Activated CD8-positive, alpha-beta memory T cell treated with anti-CD3 and anti-CD28 coated beads for 48 hours (primary cell): ENCODE measurements at places on chromosomes 16 and 17.

- DNase-seq: no peak
Measured at GRCh38 chr17:19381741-19382444, 3.6 kb downstream of the MAPK7 start.

GRCh38 chr17:1568950-1569810 is 6.6 kb upstream of the PITPNA start:
- no peak for DNase-seq

GRCh38 chr16:57720142-57720575 is 15.4 kb upstream of the KATNB1 start:
- DNase-seq: no peak

- DNase-seq: no peak
Measured at GRCh38 chr17:41539979-41540701, 12.0 kb upstream of the KRT19 start.

- peak; percentile 16 for DNase-seq
Measured at GRCh38 chr16:24539850-24540601, 660 bp downstream of the RBBP6 start.
